ENCODE measurements at places on chromosomes 6 and 20.

DNA sequence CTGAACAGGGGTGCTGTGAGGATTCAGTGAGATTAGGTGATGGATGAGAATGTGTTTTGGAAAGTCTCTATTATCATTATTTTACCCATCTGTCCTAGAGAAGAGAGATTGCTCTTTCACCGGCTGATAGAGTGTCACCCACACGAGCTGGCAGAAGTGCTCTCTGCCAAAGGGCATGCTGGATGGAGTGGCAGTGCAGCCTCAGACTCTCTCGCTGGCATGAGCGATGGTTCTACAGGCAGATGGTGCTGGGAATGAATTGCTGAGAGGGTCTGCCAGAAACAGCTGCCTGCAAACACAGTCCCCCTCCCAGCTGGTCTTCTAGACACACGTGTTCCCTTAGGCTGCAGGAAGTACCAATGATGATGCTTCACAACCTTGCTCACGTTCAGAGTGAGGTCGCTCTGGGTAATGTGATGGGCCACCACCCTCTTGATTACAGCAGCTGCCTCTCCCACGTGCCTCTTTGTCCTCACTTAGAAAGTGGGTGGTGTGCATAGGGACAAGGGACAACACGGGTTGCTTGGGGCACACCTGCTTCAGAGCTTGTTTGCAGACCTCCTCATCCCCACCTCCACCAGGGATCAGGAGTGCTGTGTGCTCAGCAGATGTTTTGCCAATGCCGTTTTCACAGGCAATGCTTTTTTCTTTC lies 84.7 kb downstream of the FOXA2 start:
- no peak for DNase-seq

- DNase-seq, result no peak
These were observed 259.6 kb downstream of the BCKDHB start for GRCh38 chr6:80366051-80366450.

- DNase-seq, result no peak
These were observed 25.5 kb downstream of the PDE10A start for GRCh38 chr6:165637586-165637985.

GRCh38 chr6:3324262-3324942 lies 65.7 kb downstream of the PSMG4 start:
- peak; percentile 94 for DNase-seq

- DNase-seq, result peak; percentile 47
These were observed at the start of gene POM121L2 for GRCh38 chr6:27312146-27312949. Gene POM121L2, minus strand, starts transcription at chr6:27312273. Its CDS starts 103 bp downstream, at chr6:27312170.

- no peak for DNase-seq
These were observed 1.2 kb downstream of the DDX43 start for GRCh38 chr6:73395875-73396274.

- peak; percentile 6 for DNase-seq
These were observed 28.4 kb upstream of the GSTA3 start for GRCh38 chr6:52937908-52938307.

Measured in fibroblast of skin of right biceps (primary cell).